ENCODE measurements at places on chromosomes 13 and 19.

GRCh38 chr13:36082806-36083205 is 48.4 kb downstream of the DCLK1 start:
- no peak for DNase-seq

DNA sequence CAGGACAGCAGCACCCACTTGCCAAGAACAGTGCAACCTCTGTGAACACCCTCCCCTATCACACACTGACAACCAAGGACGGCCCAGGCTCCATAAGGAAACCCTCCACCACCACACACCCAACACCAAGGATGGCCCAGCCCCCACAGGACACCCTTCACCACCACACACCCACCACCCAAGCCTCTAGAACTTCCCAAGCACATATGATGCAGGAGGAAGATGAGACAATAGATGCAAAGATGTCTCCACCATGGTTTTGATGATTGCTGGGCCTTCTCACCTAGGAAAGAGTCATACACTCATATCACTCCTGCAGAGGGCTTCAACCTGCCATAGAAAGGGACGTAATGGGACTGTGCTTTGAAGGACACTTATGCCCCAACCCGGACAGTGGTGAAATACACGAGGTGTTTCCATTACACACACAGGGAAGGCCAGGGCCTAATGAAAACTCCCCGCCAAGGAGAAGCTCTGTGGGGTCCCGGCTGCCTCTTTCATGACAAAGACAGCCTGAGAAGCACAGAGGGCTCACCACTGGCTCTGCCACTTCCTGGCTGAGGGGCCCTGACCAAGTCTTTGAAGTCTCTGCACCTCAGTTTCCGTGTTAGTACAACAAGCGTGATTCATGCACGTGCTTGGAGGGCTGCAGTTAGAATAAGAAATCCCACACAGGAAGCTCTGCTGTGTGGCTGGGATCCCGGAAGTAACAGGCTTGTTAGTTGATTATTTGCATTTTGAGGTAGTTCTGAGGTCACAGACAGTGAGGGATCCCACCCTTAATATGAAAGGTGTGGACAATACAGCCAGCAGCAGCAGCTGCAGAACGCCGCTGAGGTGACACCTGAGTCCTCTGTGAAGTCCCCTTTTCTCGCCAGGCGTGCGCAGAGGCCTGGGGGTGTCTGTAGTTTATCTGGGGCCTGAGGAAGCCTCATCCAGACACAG is 61.9 kb upstream of the ATP12A start:
- no peak for DNase-seq

- DNase-seq: peak; percentile 96
These were observed 182.0 kb upstream of the SERP2 start for GRCh38 chr13:44191504-44192171.

- DNase-seq: no peak
These were observed 7.4 kb upstream of the OXGR1 start for GRCh38 chr13:97001636-97002035.

All from NCI-H524 (cell line).